CD8-positive, alpha-beta T cell (primary cell): ENCODE measurements at places on chromosomes 16 and 17. TPM values are rescaled to one million over a fixed set of nuclear protein-coding genes. Genes with fewer than 3 reads are reported as not detected.

KRT32 gene
- not detected for total RNA-seq

NHERF1 gene
- total RNA-seq: 72.5 TPM

GID4 gene
- total RNA-seq: 2.7 TPM

GDPD3 gene
- total RNA-seq: 2.9 TPM

- DNase-seq: no peak
Observed at GRCh38 chr17:38449364-38449763, 21.1 kb downstream of the ARHGAP23 start.

DNA sequence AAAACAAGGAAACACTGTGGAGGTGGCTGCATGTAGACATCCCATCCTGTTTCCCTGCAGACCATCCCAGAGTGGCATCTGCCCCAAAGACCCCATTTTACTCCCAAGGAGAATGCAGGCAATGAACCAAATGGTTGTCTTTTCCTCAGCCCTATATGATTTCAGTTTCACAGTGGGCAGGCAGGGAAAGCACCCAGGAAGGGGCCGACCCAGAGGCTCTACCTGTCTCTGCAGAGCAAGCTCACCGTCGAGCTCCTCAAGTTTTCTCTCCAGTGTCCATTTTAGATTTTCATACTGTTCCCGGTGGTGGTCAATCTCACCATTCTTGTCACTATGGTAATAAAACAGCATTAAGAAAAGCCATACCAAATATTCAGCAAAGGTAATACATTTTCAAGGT lies 14.6 kb downstream of the CCDC57 start:
- DNase-seq: no peak

- no peak for DNase-seq
Observed at GRCh38 chr16:15898654-15899053, 10.3 kb upstream of the CEP20 start.

PCGF2 gene
- total RNA-seq: not detected

DNA sequence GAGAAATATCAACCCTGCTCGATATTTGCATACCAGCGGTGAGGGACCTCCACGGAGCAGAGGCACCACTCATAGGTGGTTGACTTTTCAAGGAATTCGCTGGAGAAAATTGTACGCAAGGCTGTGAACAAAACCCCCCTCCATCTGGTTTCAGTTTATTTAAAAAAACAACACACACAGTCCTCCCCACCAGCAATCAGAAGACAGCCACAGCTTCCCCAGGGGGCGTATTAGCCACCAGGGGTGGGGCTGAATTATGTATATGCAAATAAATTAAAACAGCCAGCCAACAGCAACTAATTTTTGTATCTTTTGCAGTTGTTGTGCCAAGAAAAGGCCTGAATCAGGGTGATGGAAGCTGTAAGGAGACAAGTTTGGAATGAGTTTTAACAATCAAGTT lies 5.9 kb upstream of the HSD11B2 start:
- DNase-seq: no peak

ATP2C2 gene
- total RNA-seq: not detected

GRCh38 chr17:61249649-61250299 lies 149.9 kb upstream of the TBX2 start:
- DNase-seq: no peak

CRHR1 gene
- total RNA-seq: not detected

CCL11 gene
- not detected for total RNA-seq

GRCh38 chr16:67990018-67990386 lies 9.3 kb downstream of the DPEP2 start:
- DNase-seq: no peak

GRCh38 chr17:48790607-48791127 lies 26.4 kb downstream of the TTLL6 start:
- DNase-seq: no peak

GRCh38 chr17:57991537-57991936 lies 3.5 kb upstream of the VEZF1 start:
- DNase-seq: no peak

- peak; percentile 22 for DNase-seq
Observed at GRCh38 chr17:6853764-6854442, 22.4 kb upstream of the TEKT1 start.

COX11 gene
- total RNA-seq: 26.2 TPM

SYCE1L gene
- total RNA-seq: 6.1 TPM

DNA sequence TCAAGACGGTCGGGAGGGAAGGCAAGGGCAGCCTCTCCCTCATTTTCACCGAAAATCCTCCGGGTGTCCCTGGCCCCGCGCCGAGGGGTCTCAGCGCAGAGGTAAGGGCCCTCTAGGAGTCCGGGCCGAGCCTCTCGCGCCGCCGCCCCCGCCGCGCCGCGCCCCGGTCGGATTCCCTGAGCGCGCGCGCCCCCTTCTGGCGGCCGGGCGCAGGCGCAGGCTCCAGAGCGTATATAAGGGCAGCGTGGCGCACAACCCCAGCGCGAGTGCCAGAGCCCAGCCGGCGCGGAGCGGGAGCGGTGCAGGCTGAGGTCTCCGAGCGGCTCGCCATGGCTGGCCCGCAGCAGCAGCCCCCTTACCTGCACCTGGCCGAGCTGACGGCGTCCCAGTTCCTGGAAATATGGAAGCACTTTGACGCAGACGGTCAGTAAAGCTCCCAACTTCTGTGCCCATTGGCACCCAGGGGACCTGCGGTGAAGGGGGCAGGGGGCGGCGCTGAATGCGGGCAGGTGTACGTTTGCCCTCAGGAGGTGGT lies at the start of gene CALB2:
CALB2 (plus strand) TSS at position 260 of the 535 bp plus-strand sequence; CDS start at position 330, 70 bp downstream.
- peak; percentile 47 for DNase-seq

SLC12A3 gene
- total RNA-seq: not detected

LGALS9C gene
- 0.24 TPM for total RNA-seq

GJD3 gene
- not detected for total RNA-seq

GINS2 gene
- 0.58 TPM for total RNA-seq

DNA sequence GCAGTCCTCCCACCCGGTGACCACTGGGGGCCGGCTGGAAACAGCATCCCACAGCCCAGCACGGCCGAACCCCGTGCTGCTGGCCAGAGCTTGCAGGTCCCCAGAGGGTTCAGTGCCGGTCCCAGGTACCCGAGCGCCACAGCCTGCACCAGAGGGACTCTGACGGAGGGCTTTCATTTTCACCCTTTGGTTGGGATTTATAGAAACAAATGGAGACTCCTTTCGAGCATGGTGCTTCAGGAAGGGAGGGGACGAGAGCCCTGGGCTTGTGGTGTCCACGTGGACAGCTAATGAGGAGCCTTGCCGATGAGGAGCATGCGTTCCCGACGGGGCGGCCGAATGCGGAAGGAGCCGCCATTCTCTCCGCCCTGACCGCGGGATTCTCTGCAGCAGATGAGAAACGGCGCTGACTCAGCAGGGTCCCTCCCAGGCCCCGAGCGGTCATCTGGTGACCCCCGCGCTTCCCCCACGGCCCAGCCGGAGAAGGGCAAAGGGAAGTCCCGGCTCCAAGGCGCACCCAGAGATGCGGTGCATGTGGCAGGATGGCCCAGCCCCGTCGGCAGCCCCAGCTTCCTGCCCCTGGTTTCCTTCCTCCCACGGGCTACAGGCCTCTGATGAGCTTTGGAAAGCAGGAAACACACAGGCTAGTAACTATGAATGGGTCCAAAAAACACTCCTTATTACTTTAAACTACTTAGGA lies 9.8 kb downstream of the SLC38A10 start:
- DNase-seq: peak; percentile 47

ZFPM1 gene
- 46.5 TPM for total RNA-seq

MYH1 gene
- not detected for total RNA-seq

TP53TG3F gene
- not detected for total RNA-seq

- no peak for DNase-seq
Observed at GRCh38 chr16:57372372-57373116, at the start of gene CX3CL1. Gene CX3CL1, plus strand, starts transcription at chr16:57372490. Its CDS starts 79 bp downstream, at chr16:57372569.
